ENCODE measurements at places on chromosomes 11 and 22.
A peak's percentile ranks its signal among the peaks of the same experiment; 100 is the strongest.

DNA sequence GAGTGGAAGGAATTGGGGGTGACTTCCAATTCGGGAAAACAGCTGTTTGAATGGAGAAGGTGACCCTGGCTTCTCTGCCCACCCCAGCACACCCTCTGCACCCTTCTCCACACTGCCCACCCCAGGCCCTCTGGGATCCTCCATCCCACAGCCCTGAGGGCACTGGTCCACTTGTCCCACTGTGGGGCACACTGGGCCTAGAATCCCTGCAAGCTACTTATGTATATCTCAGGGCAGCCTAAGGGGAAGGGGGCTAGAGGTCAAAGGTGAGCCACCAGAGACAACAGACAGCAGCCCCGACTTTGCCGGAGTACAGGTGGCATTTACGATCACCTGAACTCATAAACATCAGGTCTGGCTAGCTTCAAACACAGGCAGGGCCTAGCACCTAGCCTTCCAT, 673 bp upstream of the SCUBE2 start:
- DNase-seq, result no peak

DNA sequence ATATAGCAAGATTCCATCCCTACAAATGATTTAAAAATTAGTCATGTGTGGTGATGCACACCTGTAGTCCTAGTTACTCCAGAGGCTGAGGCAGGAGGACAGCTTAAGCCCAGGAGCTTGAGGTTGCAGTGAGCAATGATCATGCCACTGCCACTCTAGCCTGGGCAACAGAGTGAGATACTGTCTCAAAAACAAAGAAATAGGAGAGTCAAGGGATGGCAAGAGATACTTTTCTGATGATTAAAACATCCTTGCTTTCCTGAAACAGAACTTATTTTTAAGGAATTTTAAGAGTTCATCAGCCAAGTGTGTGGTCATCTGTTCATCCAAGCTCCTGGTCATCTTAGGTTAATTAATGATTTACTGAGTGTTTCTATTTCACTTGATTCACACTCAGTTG, 1252.0 kb downstream of the LRRC4C start:
- no peak for DNase-seq

DNA sequence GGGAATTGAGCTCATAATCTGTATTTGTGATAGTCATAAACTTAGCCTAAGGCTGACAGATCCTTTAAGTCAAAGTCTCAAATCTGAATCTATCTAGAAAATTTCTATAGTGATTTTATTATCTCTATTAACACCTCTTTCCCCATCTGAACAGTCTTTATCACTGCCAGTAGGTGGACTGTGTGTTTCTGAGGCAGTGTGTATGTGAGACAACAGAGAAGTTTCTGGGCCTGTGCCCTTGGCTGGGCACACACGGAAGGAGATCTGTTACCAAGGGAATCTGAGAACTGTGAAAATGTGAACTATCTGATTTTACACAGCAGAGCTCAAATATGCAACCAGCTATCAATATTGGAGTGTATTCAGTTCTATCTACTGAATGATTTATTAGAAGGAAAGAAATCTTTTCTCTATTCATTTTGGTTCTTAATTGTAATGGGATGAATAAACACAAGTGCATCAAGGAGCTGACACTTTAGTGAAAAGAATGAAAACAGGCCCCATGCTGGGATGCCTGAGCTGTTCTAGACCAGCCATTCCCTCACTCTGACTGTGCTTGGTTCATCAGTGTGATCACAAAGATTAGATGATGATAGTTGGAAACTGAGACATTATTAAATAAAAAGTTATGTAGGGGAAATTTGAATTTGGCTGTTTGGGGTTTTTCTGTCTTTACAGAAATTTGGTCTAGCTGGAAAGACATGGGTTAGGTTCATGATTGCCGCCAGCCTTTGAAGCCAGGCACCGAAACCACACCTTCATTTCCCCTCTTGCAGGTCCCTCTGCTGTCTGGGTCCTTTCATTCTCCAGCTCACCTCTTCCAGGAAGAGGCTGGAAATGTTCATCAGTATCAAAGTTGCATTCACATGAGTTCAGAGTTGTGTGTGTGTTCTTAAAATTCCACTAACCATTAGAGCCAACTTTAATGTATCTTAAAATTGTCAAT, 68.1 kb downstream of the LIF start:
- peak; percentile 47 for DNase-seq

GRCh38 chr11:86809561-86809960, 9.2 kb downstream of the PRSS23 start:
- DNase-seq, result no peak

DNA sequence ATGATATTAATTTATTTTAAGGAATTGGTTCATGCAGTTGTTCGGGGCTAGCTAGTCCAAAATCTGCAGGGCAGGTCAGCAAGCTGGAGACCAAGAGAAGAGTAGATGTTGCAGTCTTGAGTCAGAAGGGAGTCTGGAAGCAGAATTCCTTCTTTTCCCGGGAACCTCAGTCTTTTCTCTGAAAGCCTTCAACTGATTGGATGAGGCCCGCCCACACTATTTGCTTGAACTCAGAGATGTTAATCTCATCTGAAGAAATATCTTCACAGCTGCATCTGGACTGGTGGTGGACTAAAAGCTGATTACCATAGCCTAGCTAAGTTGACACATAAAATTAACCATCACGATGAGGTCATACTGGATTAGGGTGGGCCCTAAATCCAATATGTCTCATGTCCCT, 122.2 kb downstream of the COMMD9 start:
- DNase-seq, result no peak

GRCh38 chr22:33271390-33272161, 213.4 kb upstream of the SYN3 start:
- no peak for DNase-seq

DNA sequence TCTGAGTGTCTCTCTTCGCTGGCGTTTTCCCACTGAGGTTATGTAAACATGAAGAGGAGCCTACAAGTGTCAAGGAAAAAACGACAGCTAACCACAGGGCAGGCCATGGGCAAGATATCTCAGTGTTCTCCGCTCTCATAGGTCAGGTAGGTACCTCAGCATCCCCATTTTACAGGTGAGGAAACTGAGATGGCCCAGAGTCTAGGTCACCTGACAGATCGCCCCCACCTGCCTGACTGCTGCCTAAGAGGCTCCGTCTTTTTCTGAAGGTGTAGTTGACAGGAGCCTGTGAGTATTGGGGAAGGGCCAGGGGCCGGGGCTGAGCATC, 847 bp upstream of the NDUFA6 start:
- DNase-seq, result no peak

DNA sequence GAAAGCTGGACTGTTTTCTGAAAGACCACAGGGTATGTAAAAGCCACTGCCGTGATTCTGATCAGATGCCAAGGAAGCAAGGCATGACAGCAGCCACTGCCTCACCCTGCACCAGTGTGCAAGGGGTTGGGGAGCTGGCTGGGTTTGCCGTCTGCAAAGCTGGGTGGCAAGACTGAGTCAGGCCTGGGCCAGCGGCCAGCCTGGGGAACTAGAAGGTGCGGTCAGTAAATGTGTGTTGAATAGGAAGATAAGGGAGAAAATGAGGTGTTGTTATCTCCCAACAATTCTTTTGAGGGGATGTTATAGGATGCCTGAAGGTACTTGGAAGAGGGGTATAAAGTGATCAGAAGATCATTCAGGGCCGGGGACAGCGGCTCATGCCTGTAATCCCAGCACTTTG, 8.0 kb downstream of the VSTM5 start:
- DNase-seq, result no peak

- no peak for DNase-seq
Measured at GRCh38 chr11:129055196-129055595, 112.5 kb upstream of the TP53AIP1 start.

GRCh38 chr11:64165481-64165841, 452 bp downstream of the MACROD1 start:
- DNase-seq, result no peak

- no peak for DNase-seq
Measured at GRCh38 chr11:69576069-69576782, 64.7 kb upstream of the CCND1 start.

- DNase-seq, result no peak
Measured at GRCh38 chr11:66969584-66970225, 5.4 kb upstream of the C11orf86 start.

DNA sequence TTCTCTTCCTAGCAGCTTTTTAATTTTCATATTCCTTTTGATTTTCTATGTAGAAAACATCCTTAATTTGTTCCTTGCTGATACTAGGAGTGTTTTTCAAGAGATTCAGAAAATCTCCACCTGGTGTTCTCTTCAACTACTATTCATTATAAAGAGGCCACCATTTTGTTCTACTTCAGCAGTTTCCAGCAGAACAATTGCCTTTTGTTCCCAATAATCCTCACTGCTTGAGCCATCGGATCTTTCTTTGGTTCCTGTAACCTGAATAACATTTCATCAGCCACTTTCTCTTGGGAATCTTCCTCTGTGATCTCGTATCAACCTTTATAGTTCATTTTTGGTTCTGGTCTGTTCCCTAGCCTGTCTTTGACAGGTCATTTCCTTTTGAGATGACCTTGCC, 1.8 kb upstream of the OR10A5 start:
- DNase-seq, result no peak

DNA sequence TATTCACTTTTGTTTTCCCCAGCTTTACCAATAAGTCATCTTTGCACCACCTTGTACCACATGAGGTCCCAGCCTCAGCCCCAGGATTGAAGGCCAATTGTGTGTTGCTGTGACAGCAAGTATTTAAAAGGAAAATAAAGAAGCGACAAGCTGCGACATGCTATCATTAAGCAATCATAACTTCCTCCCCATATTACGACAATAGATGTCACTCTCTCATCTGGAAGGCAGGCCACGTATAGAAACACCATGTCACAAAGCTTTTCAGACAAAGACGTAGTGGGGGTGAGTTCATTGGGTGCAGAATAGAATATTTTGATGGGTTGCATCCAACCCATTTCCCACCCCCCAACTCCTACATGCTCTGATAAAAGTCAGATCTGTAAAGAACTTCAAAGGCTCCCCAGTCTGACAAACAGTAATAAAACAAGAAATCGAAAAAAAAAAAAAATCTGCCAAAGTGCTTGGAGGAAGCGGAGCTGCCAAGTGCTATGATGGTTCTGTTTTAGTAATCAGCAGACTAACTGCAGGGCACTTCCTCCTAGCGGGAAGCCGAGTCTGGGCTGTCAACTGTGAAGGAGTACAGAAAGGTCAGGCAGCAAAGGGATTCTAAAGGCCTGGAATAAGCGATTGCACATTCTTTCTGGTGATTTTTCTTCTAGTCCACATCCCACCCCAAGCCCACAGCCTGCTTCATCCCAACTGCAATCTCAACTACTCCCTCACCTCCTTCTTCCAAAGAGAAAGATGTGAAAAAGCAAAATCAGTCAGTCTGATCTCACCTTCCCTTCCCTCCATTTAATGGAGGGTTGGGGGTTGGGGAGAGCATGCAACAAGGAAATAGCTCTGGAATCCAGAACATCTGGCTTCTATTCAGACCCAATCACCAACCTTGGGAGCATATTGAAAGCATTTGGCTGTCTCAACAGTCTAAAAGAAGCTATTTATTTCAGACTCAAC, 131.4 kb upstream of the UBASH3B start:
- no peak for DNase-seq

- no peak for DNase-seq
Measured at GRCh38 chr11:69306821-69307220, 12.9 kb downstream of the MYEOV start.

DNA sequence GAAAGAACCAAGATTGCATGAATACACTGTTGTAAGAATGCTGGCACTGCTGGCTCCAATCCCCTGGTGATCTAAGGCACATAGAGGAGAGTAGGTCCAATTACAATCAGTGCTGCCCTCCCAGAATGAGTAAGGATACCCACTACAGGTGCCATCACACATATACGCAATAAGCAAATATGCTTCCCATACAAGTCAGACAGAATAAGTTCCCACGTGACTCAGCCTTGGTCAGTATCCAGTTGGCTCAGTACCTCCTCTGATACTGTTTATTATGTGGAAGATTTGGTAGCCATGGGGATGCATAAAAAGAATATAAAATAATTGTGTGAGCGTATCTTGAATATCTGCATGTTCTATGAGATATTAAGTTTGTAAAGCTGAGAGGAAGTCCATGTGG, 8.9 kb upstream of the OR2D3 start:
- no peak for DNase-seq

GRCh38 chr11:70568035-70568813, 169.9 kb downstream of the CTTN start:
- DNase-seq, result no peak

- no peak for DNase-seq
Measured at GRCh38 chr22:21448627-21449416, 18.4 kb upstream of the TMEM191C start.

DNA sequence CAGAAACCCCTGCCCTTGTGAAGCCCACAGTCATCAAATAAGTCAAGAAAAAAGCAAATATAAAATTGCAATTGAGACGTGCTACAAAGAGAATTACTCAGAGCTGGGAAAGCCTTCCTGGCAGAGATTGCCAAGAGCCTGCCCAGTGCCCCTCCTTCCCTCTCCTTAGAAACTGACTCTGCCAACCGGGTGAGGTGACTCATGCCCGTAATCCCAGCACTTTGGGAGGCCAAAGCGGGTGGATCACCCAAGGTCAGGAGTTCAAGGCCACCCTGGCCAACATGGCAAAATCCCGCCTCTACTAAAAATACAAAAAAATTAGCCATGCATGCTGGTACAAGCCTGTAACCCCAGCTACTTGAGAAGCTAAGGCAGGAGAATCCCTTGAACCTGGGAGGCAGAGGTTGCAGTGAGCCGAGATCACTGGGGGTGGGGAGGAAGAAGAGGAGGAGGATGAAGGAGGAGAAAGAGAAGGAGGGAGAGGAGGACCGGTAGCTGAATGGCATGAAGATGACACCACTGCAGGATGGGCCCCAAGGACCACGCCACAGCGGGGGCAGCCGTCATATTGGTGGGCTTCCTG, 76.1 kb upstream of the RTL6 start:
- no peak for DNase-seq

GRCh38 chr11:28559492-28559891, 451.3 kb downstream of the METTL15 start:
- DNase-seq, result no peak

- no peak for DNase-seq
Measured at GRCh38 chr11:62984451-62984991, at the start of gene SLC22A6. Gene SLC22A6 (minus strand): TSS chr11:62984967. CDS start chr11:62984690, 277 bp downstream.

GRCh38 chr11:7643314-7643713, 30.0 kb downstream of the CYB5R2 start:
- DNase-seq, result no peak

DNA sequence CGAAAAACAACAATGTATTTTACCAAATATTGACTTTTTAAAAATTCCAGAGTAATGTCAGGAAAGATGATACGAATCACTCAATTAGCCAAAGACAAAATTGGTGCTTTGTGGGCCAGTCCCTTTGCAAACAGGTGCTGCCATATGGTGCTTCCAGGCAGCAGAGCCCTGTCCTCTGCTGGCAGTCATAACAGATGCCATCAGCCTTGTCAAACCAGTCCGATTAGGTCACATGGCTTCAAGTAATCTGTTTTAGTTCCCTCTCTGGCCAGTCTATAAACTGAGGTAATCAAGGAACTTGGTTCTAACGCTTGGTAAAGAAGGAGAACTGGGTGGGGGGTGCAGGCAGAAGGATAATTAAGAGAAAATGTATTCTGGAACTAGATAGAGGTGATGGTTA, 49.1 kb upstream of the CAPRIN1 start:
- DNase-seq, result no peak

GRCh38 chr11:73389916-73390315, 13.7 kb downstream of the RELT start:
- DNase-seq, result no peak

GRCh38 chr11:88115828-88116755, 59.2 kb downstream of the RAB38 start:
- no peak for DNase-seq

GRCh38 chr11:122811721-122812120, 26.6 kb upstream of the CRTAM start:
- no peak for DNase-seq
